AG04449 (cell line): ENCODE measurements at places on chromosomes 13 and 19.

- DNase-seq = no peak
Measured at GRCh38 chr13:33642374-33643065, 175.4 kb upstream of the RFC3 start.

- no peak for DNase-seq
Measured at GRCh38 chr19:55812449-55812848, 19.4 kb downstream of the NLRP11 start.

- DNase-seq = no peak
Measured at GRCh38 chr13:30750036-30750435, 14.7 kb downstream of the ALOX5AP start.

DNA sequence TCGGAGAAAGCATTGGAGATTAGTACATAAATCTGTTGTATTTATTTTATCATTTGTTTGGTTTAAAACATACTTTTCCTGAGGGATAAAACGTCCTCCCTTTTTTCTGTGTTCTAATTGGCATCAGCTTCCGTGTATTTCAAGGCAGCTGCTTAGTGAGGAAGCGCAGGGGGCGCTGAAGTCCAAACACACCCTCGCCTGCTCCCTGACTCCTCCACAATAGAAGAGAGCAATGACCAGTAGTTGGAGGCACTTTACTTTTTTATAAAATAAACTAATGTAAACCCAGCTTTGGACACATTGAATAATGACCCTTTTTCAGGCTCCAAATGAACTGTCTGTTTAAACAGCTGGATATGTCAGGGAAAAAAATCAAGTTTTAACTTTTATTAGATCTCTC, 79.9 kb downstream of the RNASEH2B start:
- no peak for DNase-seq

DNA sequence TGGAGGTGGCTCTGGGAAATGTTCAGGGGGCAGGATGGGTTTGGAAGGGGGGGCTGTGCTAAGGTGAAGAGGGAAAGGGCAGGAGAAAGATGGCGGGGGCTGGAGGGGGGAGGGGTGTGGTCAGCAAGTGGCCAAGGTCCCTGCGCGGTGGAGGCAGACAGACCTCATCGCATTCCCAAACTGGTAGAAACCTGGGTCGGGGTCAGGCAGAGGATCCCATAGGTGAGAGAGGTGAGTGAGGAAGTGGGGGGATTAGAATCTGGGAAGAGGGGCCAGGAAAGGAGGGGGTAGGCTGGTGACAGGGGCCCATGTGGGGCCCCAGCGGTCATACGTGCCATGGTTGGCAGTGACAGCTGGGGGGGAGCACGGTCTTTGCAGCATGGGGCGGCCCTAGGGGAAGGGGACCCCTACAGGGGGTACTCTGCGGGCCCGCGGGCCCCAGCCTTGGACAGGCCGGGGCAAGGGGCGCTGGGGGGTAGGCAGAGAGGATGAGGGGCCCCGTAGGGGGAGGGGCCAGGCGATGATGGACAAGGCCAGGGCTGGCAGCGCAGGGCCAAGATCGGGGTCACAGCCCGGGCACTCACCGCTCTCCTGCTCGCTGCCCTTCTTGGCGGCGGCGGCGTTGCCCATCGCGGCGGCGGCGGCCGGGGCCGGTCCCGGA, 514 bp downstream of the PRKACA start:
- no peak for DNase-seq

GRCh38 chr13:44089452-44089851, 209.7 kb downstream of the LACC1 start:
- no peak for DNase-seq

DNA sequence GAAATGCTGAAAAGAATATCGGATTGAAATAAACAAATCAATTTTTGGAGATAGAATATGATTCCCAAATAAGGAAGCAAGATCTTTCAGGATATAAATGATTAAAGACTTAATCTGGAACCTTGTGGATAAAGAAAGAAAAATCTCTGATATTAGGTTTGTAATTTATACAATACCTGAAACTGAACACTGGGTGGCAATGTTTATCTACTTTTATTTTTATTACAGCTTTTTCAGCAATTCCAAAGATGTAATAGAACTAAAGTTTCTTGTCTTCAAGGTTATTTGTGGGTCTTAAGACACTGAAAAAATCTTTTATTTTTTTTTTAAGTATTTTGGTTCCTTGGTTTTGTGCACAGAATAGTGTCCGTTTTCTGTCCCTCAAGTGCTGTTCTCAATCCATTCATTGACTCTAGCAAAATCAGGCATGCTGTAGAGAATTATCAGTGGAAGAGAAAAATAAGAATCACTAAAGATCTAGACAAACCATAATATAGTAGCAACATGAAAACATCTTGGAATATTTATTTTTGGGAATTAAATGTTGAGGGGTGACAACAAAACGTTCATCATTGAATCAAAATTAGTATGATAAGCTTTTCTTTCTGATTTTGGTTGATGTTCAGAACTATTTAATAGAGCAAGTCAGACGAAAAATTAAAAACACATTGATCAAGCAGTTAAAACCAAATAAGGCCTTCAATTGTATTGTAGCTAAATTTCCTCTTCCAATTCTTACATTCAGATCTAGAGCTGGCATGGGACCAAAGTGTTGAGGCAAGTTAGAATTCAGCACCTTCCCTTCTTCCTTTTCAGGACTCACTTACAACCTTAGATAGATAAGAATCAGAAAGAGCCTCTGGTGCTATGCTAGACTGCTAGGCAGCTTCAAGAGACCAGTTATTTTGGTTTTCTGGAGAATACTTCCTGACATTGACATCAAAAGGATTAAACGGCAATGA, 704.4 kb upstream of the PCDH20 start:
- DNase-seq = no peak

GRCh38 chr13:105050686-105051085, 1484.8 kb downstream of the EFNB2 start:
- peak; percentile 29 for DNase-seq
